Activated CD4-positive, alpha-beta T cell treated with anti-CD3 and anti-CD28 coated beads for 36 hours (primary cell): ENCODE measurements at places on chromosomes 11 and 22.

GRCh38 chr11:111934306-111934705, 2.8 kb upstream of the DIXDC1 start:
- DNase-seq, result no peak

DNA sequence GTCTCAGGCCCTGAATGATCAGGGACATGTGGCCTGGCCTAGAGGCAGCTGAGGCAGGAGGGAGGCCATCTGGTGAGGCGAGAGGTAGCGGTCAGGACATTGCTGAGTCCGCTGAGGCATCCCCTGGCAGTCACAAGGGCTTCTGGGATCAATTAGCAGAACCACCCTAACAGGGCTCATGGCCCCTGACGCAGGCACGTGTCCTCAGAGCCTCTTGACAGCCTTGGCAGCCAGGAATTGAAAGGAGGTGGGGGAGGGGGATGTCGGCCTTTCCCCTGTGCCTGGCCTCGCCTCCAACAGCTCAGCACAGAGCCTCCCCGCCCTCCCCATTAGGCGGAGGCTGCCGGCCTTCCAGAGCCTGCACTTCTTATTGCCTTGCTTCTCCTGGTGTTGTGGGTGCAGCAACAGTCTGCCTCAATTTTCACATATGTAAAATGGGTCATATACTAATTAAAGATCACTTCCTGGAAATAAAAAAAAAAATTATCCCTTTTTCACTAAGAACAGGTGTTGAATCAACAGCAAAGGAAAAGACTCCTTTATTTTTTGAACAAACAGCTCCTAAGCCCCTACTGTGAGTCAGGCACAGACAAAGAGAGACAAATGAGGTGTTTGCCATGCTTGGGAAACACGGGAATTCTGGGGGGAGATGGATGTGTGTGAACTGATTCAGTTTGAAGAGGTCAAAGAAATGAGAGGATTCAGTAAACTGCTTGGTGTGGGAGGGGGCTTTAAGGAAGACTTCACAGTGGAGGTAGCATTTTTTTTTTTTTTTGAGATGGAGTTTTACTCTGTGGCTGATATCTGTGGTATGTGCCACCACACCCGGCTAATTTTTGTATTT, 55.3 kb downstream of the NFAM1 start:
- no peak for DNase-seq

DNA sequence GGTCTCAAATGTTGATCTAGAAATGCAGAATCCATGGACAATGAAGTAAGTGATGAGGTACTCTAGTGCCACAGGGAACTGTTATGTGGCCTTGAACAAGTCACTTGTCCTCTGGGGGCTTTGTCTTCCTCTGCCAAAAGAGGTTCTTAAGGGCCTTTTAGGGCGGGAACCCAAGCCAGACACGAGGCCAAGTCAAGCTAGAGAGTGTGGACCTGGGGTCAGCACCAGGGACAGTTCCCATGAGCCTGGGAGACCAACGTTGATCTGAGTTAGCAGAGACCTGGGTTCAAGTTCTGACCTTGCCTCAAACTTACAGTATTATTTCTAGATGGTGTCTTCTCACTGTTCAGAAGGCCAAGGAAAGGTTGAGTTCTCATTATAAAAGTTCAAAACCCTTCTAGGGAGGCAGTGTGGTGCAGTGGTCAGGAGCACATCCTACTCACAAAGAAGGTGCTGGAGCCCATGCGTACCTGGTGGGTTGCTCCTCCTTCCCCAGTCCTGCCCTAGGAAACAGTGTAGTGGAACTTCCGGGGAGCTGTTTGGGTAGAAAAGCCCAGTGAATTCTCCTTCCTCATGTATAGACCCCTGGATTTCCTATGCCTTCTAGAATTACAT, 121.5 kb downstream of the CHST1 start:
- peak; percentile 43 for DNase-seq

GRCh38 chr11:32325187-32325586, 110.2 kb downstream of the WT1 start:
- no peak for DNase-seq

GRCh38 chr22:22895776-22896445, 8.3 kb downstream of the IGLL5 start:
- no peak for DNase-seq

DNA sequence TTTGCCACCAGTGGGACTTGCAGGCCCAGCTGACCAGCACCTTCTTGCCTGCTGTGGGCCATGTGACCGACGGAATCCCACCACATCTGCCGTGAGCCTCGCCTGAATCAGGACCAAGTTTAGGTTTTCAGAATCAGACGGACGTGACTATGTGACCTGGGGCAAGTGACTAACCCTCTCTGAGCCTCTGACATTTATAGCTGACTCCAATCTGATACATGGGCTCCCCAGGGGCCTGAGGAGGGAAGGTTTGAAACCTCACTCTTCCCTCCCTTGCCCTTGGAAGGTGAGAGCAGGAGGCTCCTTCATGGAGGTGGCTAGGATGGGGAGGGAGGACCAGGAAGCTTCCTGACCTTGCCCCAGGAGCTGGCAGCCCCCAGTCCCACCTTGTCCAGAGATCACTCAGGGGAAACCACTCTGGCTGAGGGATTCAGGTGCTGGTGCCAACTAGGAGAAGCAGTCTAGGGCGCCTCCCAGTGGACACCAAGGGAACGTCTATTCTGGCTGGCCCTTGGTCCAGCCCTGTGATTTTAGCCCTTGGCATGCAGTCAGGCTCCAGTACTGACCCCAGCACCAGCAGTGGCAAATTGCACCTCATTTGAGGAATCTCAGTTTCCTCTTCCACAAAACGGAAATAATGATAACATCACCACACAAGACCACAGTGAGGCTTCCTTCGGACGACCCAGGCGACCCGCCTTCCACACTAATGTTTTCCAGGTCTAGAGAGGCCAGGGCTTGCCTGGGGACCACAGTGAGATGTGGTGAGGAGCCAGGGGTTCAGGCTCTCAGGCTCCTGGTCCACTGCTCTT, 47.2 kb upstream of the SYT7 start:
- DNase-seq, result peak; percentile 74

DNA sequence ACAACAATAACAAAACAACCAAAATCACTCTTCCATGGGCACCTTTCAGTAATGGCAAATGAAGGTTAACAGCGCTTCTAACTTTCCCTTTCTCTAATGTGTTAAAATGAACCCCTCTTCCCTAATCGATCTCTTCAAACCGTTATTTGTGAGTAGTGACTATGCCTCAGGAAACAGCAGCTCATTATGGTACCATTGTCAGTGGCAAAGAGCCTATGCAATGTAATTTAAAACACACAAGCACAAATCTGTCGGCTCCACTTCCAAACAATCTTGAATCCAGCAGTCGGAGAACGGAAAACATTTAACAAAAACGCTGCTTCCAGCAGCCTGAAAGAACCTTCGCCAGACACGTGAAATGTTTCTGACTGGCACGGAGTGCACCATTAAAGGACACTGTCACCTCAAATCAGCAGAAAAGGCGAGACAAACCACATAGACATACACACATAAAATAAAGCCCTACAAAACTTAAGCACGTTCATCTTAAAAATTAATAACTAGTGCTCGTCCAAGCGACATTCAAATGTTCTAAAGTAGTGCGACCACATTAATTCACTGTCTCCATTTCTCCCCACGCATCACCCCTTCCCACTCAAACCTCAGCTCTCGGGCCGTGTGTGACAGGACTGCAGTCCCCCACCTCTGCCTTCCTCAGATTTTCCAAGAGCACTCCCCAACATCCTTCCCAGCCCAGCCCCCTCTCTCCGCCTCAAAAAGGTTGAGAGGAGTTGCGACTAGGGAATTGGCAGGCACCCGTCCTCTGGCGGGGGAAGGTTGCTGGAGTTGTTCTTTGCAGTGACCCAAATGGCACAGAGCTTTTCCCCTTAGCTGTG, 748 bp downstream of the RAB30 start:
- peak; percentile 42 for DNase-seq

DNA sequence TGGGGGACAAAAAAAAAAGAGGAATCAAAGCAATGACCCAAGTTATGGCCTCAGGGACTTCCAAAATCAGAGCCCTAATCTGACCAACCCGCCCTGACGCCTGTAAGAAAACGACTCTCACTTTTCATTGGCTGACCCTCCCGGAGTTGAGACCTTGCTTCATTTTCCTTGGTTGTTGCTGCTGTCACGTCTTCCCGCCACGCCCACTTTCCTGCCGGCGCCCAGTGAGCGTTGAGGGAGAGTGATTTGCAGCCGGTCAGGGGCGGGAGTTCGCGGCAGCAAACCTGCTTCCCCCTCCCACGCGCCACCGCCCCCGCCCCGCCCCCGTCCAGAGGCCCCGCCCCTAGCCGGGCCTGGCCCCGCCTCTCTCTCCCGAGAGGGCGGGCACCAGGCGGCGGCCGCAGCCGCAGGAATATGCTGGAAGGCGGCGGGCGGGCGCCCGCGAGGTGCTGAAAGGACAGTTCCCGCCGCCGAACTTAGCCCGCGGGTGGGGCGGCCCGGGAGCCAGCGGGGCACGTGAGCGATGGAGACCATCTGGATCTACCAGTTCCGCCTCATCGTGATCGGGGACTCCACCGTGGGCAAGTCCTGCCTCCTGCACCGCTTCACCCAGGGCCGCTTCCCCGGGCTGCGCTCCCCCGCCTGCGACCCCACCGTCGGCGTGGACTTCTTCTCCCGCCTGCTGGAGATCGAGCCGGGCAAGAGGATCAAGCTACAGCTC, at the start of gene RAB39A:
RAB39A (plus strand) TSS at position 403 of the 721 bp plus-strand sequence; CDS start at position 524, 121 bp downstream.
- DNase-seq, result peak; percentile 84

- DNase-seq, result no peak
Measured at GRCh38 chr11:592501-592900, 16.2 kb downstream of the PHRF1 start.

DNA sequence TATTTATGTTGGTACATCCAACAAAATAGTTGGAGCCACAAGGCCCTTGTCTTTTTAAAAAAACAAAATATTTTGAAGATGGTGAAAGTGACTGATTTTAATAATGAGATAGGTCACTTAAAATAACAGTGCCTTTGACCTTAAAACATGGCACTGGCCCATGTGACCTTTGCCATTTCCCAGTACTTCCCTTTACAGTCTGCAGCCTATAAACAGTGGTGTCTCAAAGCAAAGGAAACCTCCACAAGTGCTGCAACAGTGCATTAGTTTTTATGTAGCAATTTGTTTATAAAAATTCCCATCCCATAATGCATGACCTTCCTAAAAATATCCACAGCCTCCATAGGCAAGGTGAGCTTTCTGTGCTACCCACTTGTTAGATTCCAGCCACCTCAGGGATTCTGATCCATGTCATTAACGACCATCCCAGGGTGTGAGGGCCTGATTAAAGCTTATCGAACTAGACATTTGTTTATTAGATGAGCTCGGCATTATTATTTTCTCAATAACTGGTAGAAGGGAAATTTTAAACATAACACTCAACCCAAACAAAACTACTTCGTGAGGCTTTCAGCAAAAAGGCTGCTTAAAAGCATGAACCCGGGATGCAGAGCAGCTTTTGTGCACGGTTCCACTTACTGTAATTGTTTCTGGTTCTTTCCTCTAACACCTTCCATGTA, 28.0 kb upstream of the CRKL start:
- DNase-seq, result no peak

DNA sequence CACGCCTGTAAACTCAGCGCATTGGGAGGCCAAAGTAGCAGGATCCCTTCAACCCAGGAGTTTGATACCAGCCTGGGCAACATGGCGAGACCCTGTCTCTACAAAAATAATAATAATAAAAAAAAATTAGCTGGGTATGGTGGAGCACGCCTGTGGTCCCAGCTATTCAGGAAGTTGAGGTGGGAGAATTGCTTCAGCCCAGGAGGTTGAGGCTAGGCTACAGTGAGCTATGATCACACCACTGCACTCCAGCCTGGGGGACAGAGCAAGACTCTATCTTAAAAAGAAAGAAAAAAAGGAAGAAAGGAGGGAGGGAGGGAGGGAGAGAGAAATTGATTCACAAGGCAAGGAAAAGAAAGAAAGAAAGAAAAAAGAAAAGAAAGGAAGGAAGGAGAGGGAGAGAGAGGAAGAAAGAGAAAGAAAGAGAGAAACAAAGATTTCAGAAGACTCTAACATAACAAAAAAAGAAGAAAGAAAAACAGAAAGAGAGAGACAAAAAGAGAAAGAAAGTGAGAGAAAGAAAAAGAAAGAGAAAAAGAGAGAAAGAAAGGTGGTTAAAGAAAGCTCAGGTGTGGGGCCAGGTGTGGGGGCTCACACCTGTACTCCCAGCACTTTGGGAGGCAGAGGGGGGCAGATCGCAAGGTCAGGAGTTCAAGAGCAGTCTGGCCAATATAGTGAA, 37.3 kb upstream of the MYH9 start:
- DNase-seq, result no peak

DNA sequence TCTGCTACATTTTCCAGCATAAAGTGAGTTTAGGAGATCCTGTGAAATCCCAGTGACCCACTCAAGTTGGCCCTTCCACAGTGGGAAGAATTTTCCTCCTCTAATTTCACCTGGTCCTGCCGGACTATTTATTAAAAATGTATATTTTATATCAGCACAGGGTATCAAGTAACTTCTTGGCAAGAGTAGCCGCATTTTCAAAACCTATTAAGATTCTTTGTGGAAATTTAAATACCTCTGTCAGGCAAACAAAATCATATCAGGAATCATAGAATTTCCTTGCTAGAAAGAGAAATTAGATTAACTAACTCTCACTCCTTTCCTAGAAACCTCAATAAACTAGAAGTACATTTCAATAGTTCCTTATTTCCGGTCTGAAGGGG, 9.7 kb downstream of the MN1 start:
- DNase-seq, result no peak

DNA sequence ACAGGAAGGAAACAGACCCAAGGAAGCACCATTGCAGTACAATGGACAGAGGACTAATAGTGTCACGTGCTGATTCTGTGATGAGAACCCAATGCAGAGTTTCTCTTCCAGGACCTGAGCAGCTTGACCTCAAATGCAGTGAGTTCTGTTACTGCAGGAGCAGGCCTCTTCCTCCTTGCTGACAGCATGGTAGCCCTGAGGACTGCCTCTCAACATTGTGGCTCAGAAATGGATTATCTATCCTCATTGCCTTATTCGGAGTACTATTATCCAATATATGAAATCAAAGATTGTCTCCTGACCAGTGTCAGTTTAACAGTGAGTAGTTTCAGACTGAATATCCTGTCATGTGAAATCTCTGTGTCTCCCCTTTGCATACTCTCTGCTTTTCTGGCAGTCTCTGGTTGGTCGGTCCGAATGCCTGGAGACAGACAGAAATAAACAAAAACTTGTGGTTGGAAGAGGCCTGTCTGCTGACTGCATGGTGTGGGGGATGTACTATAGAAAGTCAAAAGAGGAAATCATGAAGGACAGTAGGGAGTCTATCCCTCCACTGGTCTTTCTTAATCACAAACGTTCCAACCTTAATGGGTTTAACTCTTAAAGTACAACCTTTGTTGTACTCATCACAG, 6.9 kb upstream of the MS4A14 start:
- no peak for DNase-seq

- DNase-seq, result no peak
Measured at GRCh38 chr11:66987158-66987620, 12.1 kb downstream of the C11orf86 start.

GRCh38 chr22:49124608-49125007, 703.1 kb downstream of the BRD1 start:
- DNase-seq, result no peak

DNA sequence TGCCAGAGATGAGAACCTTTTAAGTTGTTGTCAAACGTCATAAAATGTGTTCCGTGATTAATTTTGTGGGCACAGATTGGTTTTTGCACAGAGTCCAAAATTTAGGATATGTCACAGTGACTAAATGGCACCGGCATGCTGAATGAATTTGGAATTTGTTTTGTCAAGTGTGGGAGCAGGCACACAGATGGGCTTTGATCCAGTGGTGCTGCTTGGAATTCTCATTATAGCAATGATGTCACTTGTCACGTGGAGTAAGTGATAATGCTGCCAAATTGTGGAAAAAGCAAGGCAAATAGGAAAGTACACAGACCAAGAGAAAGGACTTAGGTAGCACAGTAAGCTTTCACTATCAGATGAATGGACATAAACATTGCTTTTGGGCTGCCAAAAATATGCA, 8.0 kb upstream of the LIN7C start:
- no peak for DNase-seq
